ENCODE measurements at places on chromosomes 11 and 22.

GRCh38 chr11:128507936-128508335 is 79.4 kb downstream of the ETS1 start:
- DNase-seq, result no peak

DNA sequence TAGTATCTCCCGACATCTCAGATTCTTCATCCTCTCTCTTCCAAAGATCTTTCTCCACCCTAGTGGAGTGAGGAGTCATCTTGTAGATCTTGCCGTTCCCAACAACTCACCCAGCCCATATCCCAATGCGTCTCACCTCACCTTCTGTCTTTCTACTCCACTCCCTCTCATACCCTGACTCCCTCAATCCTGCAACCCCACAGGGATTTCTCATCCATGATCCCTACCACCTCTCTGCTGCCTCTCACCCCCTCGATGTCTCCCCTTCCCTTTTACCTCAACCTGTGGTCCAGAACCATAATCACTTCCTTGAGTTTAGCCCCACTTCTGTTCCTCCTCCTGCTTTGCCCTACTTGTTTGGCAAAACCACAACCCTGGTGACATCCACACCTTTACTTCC is 41.7 kb downstream of the OTOG start:
- DNase-seq, result no peak

DNA sequence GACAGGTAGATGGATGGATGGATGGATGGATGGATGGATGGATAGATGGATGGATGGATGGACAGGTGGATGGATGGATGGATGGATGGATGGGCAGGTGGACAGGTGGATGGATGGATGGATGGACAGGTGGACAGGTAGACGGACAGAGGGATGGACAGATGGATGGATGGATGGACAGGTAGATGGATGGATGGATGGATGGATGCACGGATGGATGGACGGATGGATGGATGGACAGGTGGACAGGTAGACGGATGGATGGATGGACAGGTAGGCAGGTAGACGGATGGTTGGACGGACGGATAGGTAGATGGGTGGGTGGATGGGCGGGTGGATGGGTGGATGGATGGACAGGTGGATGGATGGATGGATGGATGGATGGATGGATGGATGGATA is 24.3 kb downstream of the PDGFB start:
- DNase-seq, result no peak

DNA sequence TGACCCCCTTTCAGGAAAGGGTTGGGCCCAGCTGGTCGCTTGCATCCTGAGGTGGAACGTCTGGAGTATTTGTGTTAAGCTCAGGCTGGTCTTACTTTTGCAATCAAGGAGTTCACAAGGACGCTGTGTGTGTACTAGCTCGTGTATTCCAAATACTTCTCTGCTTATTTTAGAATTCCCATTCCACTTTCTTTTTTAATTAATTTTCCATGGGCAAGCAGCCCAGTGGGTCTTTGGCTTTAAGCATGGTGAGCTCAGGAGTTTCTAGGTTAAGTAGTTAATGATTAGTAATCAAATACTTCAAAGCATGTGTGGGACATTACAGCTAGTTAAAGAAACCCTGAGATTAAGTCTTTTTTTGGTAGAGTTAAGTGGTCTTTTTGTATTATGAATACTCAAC is 68.6 kb downstream of the CSNK2A3 start:
- no peak for DNase-seq

GRCh38 chr11:72334651-72335050 is 90.7 kb upstream of the PHOX2A start:
- no peak for DNase-seq

GRCh38 chr11:120089036-120090001 is 48.6 kb downstream of the TRIM29 start:
- DNase-seq, result no peak

- no peak for DNase-seq
Measured at GRCh38 chr11:1737080-1737757, 13.2 kb downstream of the IFITM10 start.

DNA sequence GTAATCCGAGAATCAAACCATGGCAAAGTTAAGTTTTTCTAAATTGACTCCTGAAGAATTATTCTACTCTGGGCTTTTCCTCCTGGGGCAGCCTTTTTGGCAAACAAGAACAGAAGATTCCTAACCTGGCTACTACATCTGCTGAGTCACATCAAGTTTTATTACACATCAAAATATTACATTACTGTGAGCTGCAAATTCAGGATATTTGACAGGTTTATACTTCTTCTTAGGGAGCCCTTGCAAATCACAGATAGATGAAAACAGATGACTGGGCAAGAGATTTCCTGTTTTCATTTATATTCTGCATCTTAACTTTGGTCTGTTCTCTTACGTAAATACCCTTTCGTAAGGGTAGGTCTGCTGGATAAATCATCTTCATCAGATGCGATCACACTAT is 23.6 kb downstream of the XRRA1 start:
- no peak for DNase-seq

DNA sequence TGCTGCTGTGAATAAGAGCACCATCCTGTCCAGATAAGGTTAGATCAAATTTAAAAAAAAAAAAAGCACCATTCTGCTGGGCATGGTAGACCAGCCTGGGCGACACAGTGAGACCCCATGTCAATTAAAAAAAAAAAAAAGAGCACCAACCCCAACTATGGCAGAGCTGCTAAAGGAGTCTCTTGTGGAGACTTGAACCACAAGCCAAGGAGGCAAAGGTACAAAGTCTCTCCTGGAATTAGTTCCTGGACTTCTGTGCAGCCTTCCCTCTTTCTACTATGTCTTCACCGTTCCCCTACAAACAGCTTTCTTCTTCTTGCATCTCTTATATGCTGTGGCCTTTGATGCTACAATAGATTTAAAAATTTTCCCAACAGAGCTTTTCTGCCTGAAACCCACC is 1.3 kb downstream of the PIK3C2A start:
- no peak for DNase-seq

DNA sequence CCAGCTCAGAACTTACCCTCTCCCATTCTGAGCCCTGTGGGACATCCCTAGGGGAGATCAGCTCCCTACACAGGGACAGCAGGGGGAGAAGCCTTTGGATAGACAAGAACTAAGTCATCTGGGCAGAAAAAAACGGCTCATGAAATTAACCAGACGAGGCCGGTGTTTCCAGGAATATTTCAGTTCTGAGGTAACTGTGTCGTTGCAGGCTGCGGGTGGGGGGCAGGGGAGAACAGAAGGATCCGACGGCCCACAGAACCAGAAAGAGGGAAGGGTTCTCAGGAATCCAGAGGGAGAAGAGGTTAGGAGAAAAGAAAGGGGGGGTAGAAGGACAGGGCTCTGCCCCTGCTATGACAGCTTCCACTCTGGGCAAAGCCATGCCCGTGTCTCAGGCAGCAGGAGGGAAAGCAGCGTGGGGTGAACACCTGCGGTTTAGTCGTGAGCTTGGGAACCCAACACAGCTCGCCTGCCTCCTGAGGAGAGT is 3.6 kb downstream of the CLCF1 start:
- DNase-seq, result no peak

GRCh38 chr11:125873881-125874555 is 13.4 kb upstream of the HYLS1 start:
- DNase-seq, result no peak

GRCh38 chr11:63874511-63874910 is 35.6 kb downstream of the MARK2 start:
- DNase-seq, result no peak

- DNase-seq, result no peak
Measured at GRCh38 chr11:118988280-118988679, 9.7 kb upstream of the CENATAC start.

DNA sequence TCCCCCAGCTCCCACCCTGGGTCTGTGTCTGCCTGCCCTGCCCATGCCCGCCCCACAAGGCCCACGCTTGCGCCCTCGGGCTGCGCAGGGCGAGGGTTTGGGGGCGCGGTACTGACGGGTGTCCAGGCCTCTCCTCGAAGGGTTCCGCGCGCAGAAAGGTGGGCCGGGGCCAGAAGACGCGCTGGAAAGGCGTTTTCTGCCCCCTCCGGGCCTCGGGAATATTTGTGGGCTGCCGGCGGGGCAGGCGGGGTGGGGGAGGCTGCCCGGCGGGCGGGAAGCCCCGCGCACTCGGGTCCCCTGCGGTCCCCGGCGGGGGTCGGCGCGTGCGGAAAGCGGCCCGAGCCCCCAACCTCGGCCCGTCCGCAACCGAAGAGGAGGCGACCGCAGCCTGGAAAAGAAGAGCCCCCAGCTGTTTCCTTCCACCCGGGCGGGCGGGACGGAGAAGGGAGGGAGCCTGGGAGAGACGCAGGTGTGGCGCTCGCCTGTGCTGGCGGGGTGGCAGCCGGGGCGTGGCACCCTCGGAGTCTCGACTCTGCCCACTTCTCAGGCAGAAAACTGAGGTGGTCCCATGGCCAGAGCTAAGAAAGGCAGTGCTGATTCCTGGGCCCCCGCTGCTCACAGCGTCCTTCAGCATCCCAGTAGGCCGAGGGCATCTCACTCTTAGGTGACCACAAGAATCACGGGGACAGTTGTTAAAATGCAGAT is 59.0 kb downstream of the THAP12 start:
- no peak for DNase-seq

DNA sequence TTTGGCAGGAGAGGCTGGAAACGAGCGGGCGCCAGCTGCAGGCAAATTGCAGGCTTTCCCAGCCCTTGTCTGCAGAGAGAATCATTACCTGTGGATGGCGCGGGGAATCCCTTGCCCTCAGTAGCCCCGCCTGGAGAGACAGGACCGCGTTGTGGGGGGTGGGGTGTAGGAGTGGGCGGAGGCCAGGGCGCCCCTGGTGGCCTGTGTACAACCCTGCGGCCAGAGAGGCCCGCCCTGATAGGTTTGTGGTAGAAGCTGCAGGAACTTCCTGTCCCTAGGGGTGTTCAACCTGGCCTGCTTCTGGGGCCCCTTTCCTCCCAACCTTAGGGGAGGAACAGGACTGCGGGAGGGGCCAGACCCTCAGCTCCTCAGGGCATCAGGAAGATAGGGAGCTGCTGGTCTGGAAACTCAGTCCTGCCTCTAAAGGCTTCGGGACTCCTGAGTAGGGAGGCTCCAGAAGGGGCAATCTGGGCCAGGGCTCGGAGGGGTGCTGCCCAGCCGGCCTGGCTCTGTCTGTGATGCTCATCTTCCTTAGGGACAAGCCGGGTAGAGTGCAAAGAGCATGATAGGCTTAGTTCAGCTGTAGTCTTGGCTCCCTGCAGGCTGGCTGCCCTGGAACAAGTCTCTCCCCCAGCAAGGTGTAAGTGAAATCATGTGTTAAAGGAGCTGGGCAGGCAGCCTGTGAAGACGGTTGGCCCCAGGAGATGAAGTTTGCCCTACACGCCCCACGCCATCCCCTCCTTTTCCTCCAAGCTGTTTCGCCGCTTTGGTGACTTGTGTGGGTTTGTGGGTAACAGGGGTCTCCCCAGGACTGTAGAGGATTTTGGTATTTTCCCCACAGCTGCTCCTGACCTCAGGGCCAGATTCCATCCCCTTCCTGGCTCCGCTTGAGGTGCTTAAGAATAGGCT is 24.1 kb upstream of the SUSD2 start:
- no peak for DNase-seq

GRCh38 chr11:75632962-75633361 is 35.9 kb downstream of the MAP6 start:
- DNase-seq, result no peak

DNA sequence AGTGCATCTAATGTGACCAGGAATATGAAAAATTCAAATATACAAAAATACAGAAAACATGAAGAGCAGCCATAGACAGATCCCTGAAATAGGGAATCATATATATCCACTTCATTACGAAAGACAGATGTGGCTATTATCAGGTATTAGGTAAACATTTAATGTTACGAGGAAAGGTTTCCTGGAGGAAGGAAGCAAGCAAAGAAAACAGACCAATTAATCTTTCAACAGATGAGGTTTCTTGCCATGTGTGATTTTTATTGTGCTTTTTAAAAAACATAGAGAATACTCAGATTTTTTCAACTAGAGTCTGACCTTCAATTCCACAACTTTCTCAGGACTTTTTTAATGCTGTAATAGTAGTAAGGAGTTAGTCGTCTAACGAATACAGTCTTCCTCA is 24.3 kb upstream of the GAB2 start:
- no peak for DNase-seq

- no peak for DNase-seq
Measured at GRCh38 chr11:125164091-125164421, 495 bp upstream of the PKNOX2 start.

DNA sequence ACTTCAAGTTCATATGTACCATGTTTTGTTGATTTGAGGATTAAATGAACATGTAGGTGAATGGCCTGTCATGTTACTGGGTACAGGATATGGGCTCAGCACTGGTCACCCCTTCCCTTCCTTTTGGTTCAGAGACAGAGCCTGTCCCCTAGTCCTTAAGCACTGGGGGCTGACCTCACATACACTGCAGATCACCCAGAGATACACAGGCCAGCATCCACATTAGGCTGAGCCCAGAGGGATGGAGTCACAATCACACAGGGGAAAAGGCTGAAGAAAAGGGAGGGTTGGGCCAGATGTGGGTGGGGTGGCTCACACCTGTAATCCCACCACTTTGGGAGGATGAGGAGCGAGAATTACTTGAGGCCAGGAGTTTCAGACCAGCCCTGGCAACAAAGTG is 62.3 kb downstream of the IGLL5 start:
- no peak for DNase-seq

DNA sequence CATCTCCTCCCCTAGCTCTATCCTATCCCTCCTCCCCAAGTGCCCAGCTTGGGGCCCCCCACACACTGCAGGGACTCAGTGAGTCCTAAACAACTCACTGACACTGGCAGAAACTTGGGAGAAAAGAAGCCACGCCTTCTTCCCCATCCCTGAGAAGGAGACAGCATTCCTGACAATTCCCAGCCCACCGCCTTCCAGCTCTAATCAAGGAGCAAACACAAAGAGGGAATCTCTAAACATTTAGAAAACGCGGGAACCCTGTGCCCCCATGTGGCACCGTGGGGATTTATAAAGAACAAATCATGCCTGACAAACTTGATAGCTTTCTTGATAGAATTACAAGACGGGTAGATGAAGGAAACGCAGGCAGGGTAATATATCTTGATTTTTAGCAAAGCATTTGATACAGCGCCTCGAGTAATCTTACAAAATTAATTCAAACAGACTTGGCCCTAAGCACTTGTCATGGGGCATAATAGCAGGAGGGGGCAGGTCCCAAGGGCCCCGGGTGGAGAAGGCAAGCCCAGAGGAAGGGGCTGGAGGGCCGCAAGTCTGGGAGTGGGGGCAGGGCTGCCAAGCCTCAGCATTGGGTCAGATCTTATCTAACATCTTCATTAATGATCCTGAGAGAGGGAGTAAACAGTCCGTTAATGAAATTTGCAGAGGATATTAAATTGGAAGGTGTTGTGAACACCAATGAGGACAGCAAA is 4.5 kb downstream of the CHST1 start:
- DNase-seq, result no peak

DNA sequence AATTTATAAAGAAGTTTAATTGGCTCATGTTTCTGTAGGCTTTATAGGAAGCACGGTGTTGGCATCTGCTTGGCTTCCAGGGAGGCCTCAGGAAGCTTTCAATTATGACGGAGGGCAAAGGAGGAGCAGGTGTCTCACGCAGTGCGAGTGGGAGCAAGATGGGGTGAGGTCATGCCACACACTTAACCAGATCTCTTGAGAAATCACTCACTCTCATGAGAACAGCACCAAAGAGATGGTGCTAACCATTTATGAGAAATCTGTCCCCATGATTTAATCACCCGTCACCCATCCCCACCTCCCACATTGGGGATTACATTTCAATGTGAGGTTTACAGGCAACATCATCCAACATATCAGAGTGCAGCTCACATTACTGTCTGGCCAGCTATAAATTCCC is 103.5 kb downstream of the ARHGAP8 start:
- no peak for DNase-seq

All from AG04449 (cell line).